ENCODE measurements at places on chromosomes 13 and 19. TPM values are rescaled to one million over a fixed set of nuclear protein-coding genes. Genes with fewer than 3 reads are reported as not detected.

Gene ACP7
- not detected for total RNA-seq

Gene STX10
- 45.6 TPM for total RNA-seq

Gene ADM5
- total RNA-seq = not detected

DNA sequence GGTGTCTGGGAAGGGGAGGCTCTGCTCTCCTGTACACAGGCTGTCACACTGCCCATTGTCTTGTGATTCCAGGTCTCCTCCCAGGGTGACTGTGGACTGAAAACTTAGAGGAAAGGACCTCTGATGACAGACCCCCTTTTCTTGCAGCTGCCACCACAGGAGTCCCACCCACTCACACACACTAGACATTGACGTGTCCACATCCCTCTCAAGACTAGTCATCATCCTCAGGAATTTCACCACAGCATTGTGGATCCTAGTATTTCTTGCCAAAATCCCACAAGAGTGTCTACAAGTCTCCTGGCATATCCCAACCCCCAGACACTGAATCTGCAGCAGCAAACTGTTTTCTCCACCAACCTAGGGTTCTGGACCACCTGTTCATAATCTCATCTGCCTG is 5.3 kb downstream of the ZNF85 start:
- no peak overlapping the region for H3K27ac ChIP-seq
- DNase-seq = no peak
- H3K36me3 ChIP-seq = no peaks in the 10 kb centered on the region
- H3K27me3 ChIP-seq = no peaks in the 10 kb centered on the region
- no peak overlapping the region for H3K4me3 ChIP-seq

GRCh38 chr13:53028063-53028462 is 550 bp upstream of the OLFM4 start:
- no peaks in the 10 kb centered on the region for H3K36me3 ChIP-seq
- DNase-seq = no peak
- no peaks in the 10 kb centered on the region for H3K4me1 ChIP-seq
- no peak overlapping the region for H3K27ac ChIP-seq
- no peak overlapping the region for H3K4me3 ChIP-seq

- no peaks in the 10 kb centered on the region for H3K36me3 ChIP-seq
- H3K4me1 ChIP-seq = no peaks in the 10 kb centered on the region
- no peak overlapping the region for H3K4me3 ChIP-seq
- no peak for DNase-seq
Observed at GRCh38 chr13:42478531-42479156, 95.3 kb upstream of the TNFSF11 start.

GRCh38 chr13:45209229-45209628 is 8.4 kb upstream of the KCTD4 start:
- no peaks in the 10 kb centered on the region for H3K36me3 ChIP-seq
- no peak overlapping the region for H3K4me3 ChIP-seq

DNA sequence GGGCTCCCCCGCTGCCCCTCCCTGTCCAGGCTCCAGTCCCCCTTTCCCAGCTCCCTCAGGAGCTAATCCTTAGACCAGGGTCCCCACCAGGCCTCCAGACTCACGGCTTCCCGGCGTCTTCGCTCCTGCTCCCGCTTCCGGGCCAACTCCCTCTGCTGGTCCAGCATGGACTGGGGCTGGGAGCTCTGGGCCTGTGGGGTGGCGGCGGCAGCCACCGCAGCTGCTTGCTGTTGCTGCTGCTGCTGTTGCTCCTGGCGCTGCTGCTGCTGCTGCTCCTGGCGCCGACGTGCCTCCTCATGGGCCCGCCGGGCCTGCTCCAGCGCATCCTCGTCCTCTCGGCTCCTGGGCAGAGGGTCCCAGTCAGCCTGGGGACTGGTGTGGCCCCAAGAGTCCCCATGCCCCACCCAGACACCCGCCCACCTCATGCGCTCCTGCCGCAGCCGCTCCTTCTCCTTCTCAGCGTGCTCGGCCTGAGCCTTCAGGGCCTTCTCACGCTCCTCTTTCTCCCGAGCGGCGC is 6.4 kb upstream of the EPHX3 start:
- H3K4me3 ChIP-seq = no peak overlapping the region
- H3K36me3 ChIP-seq = no peaks in the 10 kb centered on the region
- no peak for DNase-seq
- no peaks in the 10 kb centered on the region for H3K4me1 ChIP-seq
- no peaks in the 10 kb centered on the region for H3K27me3 ChIP-seq
